ENCODE measurements at places on chromosomes 16 and 17.

GRCh38 chr16:24671455-24671954 is 57.9 kb upstream of the TNRC6A start:
- no peak for DNase-seq

DNA sequence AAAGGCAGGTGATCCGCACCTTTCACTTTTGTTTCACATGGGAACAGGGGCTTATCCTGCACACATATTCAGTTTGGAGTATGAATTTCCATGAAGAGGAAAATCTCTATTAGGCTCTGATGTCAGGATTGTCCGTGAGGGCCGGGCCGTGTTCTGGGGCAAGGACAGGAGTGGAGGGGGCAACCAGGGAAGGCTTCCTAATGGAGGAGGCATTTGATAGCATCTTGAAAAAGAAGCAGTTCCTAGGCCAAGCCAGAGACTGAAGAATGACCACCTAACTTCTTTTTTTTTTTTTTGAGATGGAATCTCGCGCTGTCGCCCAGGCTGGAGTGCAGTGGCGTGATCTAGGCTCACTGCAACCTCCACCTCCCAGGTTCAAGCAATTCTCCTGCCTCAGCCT is 174.2 kb downstream of the SEC14L1 start:
- no peak for DNase-seq

DNA sequence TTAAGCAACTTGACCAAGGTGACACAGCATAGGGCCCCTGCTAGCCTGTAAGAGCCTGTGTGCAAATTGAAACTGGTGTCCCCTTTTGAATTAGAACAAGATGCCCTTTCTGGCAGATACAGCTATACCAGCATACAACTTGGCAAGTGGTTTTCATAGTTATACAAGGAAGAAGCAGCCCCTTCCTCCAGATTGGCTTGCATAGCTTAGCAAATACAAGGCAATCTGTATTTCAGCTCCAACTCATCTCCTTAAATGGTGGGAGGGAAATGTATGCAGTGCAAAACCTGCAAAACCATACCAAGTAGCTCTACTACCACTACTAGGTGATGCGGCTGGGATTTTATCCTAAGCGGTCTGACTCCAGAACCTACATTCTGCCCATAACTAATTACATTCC is 427.1 kb downstream of the HAPSTR1 start:
- no peak for DNase-seq

- DNase-seq = no peak
Measured at GRCh38 chr17:21191698-21192097, 22.3 kb downstream of the TMEM11 start.

DNA sequence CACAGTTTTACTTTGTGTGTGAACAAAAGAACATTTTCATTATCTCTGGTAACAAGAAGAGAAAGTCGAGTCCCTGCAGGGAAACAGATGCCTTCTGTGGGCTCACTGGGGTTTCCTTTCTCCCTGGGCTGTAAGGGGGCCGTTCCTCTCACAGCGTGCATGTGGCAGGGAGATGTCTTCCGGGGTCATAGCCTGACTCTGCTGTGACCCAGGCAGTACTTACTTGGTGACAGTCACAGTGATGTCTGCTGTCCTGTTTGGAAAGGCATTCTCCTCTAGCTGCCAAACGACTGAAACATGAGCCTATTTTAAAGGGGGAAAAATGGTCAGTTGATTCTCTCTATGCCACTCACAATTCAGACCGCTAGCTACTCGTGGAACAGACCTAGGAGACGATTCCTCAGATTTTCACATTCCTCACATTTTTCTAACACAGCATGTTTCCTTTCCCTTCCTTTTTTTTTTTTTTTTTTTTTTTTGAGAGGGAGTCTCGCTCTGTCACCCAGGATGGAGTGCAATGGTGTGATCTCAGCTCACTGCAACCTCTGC is 7.3 kb downstream of the HASPIN start:
- no peak for DNase-seq

- no peak for DNase-seq
Measured at GRCh38 chr17:71976011-71976649, 144.7 kb upstream of the SOX9 start.

DNA sequence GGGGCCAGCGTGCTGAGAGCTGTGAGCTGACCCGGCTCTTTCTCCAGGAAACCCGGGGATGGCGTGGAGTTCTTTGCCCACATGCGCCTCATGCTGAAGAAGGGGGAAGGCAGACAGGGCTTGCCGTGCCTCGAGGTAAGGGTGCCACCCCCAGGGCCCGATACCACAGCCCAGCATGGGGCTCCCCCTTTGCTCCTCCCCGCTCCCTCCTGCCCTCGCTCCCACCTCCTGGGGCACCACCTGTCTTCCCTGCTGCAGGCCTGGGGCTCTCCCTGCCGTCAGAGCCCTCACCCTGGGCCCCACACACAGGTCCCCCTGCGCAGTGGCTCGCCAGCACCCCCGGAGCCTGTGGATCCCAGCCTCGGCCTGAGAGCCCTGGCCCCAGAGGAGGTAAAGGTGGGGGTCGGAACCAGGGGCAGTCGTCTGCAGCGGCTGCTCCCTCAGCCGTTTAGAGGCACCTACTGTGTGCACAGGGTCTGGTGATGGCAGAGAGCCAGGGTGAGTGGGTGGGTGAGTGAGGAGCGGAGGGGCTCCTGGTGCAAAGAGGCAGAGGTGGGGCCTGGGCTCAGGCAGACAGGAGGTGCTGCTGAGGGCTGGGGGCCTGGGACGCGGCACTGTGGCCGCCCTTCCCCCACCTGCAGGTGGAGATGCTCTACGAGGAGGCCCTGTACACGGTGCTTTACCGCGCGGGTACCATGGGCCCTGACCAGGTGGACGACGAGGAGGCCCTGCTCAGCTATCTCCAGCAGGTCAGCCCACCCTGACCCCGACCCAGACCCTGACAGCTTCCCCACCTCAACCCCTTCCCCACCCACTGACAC is 5.6 kb downstream of the BAIAP3 start:
- peak; percentile 18 for DNase-seq

- no peak for DNase-seq
Measured at GRCh38 chr16:53991754-53992378, 287.9 kb downstream of the FTO start.

DNA sequence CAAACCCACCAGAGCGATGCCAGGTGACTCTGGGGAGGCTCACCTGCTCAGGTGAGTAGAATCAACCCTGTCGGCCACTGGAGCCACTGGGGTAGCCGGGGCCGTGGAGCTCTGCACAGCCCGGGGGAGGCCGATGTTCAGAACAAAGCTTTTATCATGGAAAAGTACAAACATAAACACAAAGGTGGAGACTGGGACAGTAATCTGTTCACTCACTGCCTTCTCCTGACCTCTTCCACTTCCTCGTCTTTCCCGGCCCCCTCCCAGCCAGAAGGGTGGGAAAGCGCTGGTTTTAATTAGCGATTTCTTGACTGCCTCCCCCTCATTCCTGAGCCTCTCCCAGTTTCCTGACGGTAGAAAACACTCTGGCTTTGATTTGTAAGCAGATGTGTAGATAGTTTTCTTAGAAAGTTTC is 9.8 kb upstream of the TEX19 start:
- DNase-seq = no peak

- DNase-seq = no peak
Measured at GRCh38 chr17:75036643-75037268, 10.0 kb downstream of the ATP5PD start.

DNA sequence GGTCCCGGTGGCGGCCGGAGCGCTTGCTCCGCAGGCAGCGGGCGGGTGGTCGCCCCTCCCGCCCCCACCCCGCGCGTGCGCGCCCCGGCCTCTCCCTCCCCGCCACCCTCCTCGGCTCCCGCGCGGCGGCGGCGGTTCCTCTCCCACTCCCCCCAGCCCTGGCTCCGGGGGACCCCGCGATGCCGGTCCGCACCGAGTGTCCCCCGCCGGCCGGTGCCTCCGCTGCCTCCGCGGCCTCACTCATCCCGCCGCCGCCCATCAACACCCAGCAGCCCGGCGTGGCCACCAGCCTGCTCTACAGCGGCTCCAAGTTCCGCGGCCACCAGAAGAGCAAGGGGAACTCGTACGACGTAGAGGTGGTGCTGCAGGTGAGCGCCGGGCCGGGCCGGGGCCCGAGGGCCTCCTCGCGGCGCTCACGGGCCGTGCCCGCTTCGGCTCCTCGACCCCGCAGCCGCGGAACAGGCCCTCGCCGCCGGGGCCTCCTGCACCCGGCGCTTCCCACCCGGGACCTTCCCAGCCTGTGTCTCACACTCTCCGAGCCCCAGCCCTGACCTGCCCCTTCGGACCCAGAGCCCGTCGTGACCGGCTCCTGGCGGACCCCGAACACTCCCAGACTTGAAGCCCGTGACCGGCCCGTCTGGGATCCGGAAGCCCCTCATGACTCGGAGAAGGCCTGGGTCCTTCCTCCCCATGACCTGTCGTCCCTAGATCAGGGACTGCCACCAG is 490 bp downstream of the GID4 start:
- peak; percentile 45 for DNase-seq

DNA sequence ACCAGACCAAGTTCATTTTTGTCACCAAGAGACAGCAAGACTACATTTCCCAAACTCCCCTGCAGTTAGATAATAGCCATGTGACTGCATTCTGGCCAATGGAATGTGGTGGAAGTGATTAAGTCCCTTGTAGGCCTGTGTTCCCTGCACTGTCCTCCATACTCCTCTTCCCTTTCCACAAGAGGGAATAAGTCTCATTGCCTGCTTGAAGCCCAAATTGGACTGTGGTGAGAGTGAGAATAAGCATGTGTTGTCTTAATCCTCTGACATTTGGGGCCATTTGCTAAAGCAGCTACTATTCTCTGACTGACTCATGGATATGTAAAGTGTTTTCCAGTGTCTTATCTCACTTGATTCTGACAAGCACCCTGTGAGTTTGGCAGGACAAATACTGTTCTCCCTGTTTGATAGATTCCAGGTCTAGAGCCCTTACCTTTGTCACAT is 20.7 kb downstream of the PIK3R6 start:
- DNase-seq = no peak

Data from NCI-H345 (cell line).